Caki2 (cell line): ENCODE measurements at places on chromosomes 13 and 19. TPM values are rescaled to one million over a fixed set of nuclear protein-coding genes. Genes with fewer than 3 reads are reported as not detected.

DNA sequence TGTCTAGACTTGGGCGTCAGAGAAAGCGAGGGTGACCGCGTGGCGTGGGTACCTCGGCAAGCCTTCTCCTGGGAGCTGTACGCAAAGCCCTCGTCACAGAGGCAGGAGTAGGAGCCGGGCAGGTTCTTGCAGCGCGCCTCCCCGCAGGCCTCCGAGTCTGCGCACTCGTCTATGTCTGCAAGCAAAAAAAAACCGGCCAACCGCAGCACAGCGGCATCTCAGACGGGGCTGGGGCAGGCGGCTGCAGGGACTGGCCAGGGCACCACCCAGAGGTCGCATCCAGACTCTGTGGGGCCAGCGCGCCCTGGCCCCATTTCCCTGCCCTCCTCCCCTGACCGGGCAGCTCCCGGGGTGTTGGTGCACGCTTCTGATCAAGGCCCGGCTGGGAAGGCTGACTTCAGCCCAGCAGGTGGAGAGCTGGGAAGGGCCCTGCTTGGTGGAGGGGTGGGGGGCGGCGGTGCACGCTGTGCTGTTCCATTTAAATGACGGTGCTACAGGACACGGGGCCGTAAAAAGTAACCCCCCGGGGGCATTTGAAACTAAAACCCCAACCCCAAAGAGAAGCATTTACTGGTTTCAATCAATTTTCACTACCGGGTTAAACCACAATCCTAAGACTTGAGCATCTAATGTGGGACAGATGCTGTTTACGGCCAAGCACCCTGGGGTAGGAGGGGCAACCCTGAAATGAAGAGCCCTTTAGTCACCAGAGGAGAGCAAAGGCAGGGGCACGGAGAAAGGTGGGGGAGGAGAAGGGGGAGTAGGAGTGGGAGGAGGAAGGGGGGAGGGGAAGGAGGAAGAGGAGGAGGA, 28.2 kb downstream of the GAS6 start:
- DNase-seq, result no peak

DNA sequence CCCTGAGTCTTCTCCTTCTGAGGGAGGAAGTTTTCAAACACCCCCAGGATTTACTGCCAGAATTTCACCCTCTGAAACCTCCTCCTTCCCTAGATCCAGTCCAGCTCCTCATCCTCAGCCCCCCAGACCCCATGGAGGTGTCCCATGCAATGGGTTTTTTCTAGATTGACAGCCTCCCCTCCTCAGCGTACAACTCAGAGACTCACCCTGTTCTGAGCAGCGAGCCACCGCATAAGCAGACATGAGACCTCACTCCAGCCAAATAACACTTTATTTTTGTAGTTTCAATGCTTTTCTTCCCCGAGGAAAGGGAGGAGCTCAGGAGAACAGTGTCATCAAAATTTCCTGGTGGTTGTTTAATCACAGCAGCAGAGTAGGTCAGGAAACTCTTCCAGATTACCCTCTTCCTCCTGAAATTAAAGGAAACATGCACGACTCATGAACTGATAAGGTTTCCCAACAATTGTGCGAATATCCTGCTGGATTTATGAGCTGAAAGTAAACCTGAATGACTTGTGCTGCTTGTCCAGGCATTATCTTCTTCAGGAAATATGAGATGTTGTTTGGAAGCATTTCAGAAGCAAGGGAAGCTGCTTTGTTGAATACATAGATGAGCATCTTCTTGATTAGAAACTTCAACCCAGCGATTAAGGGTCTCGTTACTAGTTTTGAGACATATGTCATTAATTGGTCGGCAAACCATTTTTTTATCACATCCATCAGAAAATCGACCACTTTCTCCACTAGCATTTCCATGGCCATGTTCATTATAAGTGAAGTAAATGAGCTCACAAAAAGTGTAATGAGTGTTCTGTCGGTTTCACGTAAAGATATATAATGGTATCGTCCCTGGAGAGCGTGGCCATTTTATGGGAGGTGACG, 36.2 kb downstream of the ERICH4 start:
- no peak for DNase-seq

The ZFP14 gene
- total RNA-seq, result 2.4 and 4.1 TPM in 2 replicates

The SLC25A42 gene
- total RNA-seq, result 5.1 and 7.8 TPM in 2 replicates
